Anterior cingulate cortex (tissue), 58 donors: ENCODE measurements at places on chromosomes 3 and 15.

DNA sequence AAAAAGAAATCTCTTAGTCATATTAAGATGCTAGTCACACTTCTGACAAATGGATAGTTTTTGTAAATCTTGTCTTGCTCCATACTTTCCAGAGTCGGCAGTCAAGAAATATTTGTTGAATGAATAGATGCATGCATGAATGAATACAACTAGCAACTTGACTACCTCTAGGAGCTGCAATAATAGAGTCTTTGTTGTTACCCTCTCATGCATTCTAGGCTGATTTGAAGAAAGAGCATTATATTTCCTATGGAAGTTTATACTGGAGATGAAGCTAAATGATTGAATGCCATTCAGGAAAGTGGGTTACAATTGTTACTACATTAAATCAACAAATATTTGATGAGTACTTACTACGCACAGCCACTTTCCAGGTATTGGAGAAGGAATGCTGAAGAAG lies 18.1 kb upstream of the TRAT1 start:
- no peak for DNase-seq

- no peak for DNase-seq
Observed at GRCh38 chr3:186882881-186883685, 40.6 kb downstream of the ADIPOQ start.

DNA sequence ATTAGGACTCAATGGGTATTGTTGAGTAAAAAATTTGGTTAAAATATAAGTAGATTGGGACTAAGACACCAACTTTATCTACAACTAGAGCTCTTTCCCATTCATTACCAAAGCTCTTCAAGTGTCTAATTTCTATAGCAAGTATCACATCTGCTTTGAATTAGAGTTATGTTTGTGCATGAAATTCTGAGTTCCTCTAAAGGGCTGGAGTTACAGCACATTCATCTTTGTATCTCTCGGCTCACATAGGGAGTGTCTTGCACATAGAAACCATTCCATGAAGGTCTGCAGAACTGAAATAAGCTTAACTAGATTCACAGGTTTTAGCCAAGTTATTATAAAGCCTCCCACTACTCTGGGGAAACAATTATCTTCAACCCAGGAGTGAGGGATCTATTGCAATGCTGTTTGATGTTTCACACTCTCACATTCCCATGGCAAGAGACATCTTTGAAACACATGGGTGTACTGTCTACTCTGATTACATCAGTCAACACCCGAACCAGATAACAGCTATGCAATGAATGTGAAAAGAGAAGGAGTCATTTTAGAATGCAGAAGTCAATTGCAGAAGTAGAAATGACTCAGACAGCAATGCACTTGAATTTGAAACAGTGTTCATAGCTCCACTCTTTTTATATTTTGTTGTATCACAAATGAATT lies 93.1 kb upstream of the KBTBD8 start:
- DNase-seq: no peak

DNA sequence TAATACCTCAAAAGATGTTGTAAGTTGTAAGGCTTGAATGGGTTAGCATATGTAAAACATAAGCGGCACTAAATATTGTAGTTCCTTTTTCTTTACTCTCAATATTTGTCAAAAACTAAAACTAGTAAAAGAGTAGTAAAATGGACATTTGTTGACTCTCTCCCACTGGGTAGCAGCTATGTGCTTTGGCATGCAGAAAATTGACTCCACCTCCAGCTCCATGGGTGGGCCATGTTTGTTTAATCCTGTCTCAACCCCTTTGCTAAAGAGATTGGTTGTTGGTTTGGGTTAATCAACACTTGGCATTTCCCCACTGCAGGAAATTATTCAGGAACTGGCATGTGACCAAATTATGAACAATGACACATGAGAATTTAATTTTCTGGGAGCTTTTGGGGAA lies 114.8 kb downstream of the EOMES start:
- DNase-seq: no peak

GRCh38 chr3:132879656-132880055 lies 157.4 kb upstream of the NPHP3 start:
- DNase-seq: no peak

DNA sequence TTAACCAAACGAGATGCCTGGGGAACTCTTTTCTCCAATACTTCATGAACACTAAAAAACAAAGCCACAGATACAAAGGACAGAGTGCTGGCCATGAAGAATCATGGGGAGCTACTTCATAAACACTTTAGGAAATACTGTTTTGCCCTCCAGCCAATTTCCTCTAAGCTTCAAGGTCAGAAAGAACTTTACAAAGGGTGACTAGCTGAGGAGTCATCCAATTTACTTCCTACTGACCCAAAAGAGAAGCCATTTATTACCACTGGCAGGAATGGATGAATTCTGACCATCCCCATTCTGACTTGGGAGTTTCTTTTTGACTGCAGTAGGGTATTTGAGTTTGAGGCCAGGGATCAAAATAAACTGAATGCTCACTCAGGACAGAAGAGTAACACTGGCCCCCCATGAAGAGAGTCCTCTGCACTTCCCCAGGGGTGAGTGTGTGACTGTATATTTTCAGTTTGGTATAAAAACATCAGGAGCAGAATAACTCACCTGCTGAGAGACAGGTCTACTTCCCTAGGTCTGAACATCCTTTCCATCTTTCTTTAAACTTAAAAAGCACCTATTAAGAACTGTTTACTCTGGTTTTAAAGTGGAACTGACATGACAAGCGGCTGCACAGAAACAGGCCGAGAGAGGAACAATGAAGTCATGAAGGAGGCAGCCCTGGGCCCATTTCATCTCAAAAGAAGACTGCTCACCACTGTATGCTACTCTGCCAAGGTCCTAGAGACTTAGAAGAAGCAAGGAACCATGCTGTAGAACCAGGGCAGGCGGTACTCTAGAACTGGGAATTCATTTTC lies 203.6 kb downstream of the TNIK start:
- DNase-seq: no peak

DNA sequence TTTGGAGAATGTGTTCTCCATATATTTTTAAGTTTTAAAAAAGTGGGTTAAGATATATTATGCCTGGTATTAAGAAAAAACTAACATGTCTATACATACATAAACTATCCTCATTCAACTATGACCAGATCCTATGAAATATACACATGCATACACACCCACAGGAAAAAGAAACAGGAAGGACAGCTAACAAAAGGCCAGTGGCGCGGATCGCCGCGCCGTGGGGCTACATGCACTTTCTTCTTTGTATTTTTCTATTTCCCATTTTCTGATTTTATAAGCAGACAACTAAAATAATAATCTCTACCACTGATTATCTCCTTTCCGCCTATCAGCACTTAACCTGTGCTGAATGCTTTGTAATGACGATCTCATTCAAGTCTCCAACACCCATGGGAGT lies 160.1 kb downstream of the OR4M2 start:
- no peak for DNase-seq

GRCh38 chr3:134029734-134030378 lies at the start of gene SLCO2A1:
Gene SLCO2A1 (minus strand): TSS chr3:134029925. CDS start chr3:134029802, 123 bp downstream.
- DNase-seq: no peak

DNA sequence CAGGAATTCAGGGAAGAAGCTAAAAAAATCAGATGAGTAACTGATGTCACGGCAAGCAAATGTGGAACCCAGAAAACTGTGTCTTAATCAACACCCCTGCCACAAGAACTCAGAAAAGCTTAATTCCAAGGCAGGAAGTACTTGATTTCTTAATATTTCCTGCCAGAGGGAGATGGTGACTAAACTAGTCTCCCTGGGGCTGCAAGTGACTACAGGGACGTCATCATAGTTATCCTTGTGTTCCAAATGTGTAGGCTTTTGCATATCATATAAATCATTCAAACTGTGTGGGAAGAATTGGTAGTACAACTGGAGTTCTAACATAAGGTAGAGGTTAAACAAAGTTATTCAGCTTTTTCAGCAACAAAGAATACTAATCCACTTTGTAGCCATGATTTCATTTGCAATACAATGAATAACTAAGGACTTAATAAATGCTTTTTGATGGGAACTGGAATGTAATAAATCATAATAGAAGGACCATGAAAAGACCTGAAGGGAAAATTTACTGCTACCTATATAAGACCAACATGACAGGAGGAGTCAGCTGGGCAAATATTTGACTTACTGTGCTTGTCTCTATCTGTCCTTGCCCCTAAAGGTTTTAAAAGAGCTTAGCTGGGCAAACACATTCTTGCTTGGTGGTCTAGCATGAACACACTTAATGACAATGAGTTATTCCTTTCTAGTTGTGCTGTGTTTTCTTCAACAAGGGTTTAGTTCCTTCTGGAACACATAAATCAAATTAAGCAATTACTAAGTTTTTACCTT lies 76.0 kb upstream of the NECTIN3 start:
- DNase-seq: no peak

DNA sequence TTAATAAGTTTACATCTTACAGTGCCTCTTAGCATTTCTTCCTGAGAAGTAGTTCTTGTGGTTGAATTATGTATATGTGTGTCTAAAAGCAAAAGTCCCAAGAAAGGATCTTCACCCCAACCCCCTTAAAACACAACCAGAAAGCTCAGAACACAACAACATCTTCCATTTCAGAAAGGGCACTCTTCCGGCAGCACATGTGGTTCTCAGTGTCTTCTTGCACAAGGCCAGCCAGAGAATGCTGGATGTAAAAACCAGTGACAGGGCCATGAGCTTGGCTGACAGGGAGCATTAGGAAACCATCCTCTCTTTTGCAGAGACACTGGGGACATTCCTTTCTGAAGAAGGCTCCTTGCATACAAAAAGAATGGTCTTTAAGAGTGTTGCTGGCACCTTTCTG lies 45.0 kb downstream of the EEFSEC start:
- no peak for DNase-seq

DNA sequence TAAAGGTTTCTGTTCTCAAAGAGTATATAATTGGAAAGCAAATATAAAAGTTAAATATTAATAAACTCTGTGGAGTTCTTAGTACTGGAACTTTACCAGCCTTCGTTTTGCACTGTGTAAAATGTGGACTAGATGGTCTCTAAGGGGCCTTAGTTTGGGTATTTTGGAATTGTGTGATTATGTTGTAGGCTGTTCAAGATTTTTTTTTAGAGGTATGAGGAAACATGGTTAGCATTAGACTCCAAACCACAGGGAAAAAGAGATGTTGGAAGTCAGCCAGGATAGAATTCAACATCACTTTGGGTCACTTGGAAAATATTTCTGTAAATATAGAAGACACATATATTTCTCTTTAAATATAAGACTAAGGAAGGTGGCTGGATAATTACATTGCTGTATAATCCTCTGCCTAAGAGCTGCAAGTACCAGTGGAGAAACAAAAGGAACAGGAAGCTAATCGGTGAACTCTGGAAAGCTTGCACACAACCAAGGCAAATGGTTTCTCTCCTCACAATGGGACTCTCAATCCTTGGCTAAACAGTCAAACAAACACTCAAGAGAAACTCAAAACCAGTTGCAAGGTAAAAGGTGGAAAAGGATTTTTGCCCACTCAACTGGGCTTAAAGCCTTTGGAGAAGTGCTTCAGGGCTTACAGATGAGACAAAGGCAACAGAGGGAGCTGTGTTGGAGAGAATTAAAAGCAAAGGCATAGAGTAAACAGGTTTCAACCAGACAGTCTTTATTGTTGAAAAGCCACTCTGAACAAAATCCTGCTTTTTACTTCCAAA lies 141.7 kb downstream of the NR1D2 start:
- no peak for DNase-seq

- DNase-seq: no peak
Observed at GRCh38 chr3:196024968-196025367, 56.9 kb downstream of the TFRC start.

GRCh38 chr15:20345401-20345958 lies 196.1 kb downstream of the GOLGA6L6 start:
- DNase-seq: no peak

GRCh38 chr15:35540021-35540420 lies 5.9 kb downstream of the DPH6 start:
- DNase-seq: no peak

GRCh38 chr3:69999140-70000027 lies at the start of gene SAMMSON:
Gene SAMMSON (plus strand): TSS chr3:69999733.
- DNase-seq: peak; percentile 25
